ENCODE measurements at places on chromosomes 3 and 15. TPM values are rescaled to one million over a fixed set of nuclear protein-coding genes. Genes with fewer than 3 reads are reported as not detected.

Gene HACD2
- 34.4 TPM for total RNA-seq

Gene EPHA3
- total RNA-seq = not detected

Gene SERPINI2
- not detected for total RNA-seq

Gene ALDH1L1
- total RNA-seq = not detected

Gene KATNBL1
- total RNA-seq = 76.2 TPM

Measured in thoracic aorta endothelial cell (primary cell).